Activated CD4-positive, alpha-beta T cell treated with anti-CD3 and anti-CD28 coated beads, Interleukin-2, amount 50 U/mL, for 48 hours (primary cell): ENCODE measurements at places on chromosomes 6 and 20.

DNA sequence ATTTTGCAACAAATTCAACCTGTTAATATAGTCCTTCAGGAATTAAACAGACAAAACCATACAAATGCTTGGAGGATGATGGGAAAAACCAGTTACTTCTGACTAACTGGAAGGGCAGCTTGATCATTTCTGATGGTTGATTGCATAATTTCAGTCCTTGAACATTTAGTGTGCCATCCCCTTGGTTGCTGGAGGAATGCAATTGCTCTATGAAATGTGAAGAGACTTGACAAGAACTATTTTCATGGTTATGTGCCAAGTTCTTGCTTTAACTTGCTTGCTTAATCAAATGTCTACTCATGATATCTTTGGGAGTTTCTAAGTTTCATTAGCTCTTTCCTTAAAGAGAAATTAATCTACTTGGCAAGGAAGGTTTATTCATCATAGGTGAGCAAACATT is 45.2 kb downstream of the ANKEF1 start:
- DNase-seq, result no peak

DNA sequence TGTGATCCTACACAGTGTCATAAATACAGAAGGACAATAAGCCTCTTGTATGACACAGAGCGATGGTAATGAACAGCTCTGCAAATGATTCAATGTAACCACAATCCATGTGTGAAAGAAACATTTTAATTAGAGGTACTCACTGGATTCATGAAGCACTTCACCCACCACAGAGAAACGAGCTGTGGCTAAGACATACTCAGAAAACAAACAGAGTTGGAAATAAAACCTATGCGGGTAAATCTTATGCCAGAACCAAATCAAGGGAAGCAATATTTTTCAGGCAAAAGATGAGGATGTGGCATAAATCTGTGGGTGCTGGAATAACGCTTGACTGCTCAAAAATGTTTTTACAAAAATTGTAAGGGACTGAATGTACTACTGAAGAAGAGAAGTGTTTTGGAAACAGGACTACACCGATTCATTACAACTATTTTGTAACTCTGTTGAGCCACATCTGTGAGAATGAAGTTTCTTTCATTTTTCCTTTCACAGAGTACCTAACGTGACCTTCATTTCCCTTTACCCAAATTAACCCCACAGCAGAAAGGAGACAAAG is 112.1 kb downstream of the WDR27 start:
- DNase-seq, result no peak

DNA sequence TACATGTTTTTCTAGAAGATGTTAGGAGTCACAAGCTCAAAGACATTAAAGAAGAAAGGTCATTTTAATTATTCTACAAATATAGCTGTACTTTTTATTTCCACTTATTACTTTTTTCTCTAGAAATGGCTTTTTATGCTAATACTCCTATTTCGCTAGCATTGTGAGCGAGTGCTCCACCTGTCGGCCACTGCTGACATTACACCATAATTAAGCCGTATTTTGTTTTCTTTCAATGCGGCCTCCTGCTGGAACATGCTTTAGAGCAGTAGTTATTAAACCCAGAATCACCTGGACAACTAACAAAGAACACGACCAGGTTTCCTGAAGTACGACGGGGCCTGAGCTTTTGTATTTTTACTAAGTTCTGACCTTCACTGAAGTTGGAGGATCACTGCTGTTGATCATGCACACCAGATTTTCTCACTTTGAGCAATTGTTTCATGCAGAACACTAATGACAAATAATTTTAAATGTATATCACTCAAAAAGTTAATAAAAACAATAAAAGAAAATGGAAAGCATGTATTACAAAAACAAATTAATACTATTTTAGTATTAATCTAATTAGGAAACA is 74.1 kb upstream of the PAK5 start:
- DNase-seq, result peak; percentile 46

DNA sequence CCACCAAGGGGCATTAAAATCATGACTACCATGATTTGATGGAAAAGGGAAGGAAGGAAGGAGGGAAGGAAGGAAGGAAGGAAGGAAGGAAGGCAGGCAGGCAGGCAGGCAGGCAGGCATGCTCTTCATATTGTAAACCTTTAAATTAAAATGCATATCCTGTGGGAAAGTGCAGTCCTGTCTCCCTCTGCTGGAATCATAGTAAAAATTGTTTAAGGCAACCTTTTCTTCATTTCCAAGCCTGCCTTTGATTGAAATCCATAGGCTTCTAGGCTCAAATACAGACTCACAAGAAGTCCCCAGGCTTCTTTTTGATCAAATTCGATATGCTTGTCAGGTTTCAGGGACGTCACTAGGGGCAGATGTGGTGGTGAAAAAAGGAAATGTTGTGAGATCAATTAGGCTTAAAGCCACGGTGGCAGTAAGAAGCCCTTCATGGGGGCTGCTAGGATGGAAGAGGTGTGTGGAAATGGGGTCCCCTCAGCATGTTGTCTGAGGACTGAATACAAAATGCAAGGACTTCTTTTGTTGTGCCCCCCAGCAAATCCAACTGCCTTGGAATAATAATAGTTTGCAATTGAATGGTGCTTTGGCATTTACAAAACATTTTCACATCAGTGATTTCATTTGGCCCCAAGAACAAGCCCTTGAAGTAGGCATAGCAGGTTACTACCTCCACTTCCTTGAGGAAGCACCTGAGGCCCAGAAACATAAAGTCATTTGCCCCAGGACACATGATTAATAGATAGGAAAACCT is 25.6 kb upstream of the GABRR1 start:
- DNase-seq, result no peak
